ENCODE measurements at places on chromosomes 1 and 21.

DNA sequence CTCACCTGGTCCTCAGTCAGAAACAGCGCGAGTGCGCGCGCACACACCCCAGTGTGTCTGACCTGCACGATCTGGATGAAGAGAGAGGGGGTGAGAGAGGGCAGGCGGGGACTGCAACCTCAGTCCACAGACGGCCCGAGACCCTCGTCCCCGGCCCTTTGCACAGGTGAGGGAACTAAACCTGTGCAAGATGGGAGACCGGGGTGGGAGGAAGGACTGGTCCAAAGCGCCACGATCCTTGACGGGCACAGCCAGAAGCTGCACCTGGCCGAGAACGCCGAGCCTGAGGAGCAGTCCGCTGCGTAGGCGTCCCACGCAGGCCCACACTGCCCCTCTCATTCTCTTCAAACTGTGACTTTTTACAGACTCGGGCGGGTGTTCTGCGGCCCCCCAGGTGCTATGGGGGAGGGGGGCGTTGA lies 519 bp upstream of the IQCC start:
- no peak for DNase-seq

- DNase-seq, result no peak
These were observed 170.4 kb downstream of the VAV3 start for GRCh38 chr1:107794571-107794970.

- no peak for DNase-seq
These were observed 1.3 kb upstream of the ZNF436 start for GRCh38 chr1:23370709-23371584.

GRCh38 chr1:86914998-86915736 lies 732 bp downstream of the HS2ST1 start:
- peak; percentile 69 for DNase-seq

DNA sequence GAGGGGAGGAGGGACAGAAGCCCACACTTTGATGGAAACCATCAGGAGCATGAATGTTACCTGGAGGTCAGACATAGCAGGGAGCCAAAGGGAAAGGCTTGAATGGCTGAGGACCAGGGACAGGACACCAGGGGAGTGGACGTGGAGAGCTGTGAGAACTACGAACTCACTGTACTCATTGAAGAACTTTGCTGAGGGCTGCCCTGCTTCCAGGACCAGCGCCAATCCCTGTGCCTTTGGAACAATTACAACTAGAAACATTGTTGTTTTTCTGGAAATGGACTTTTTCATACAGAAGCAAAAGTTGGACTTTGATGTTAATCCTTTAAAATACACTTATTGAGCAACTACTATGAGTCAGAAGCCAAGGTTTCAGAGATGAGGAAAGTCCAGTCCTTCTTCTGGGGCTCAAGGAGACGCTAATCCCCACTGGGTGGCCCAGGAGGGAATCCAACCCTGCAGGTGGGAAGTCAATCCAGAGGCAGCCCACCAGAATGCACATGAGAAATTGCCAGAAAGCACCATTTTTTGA lies 12.9 kb downstream of the TSPAN2 start:
- DNase-seq, result peak; percentile 64

- DNase-seq, result no peak
These were observed 91.5 kb downstream of the SELENOF start for GRCh38 chr1:86822459-86822858.

DNA sequence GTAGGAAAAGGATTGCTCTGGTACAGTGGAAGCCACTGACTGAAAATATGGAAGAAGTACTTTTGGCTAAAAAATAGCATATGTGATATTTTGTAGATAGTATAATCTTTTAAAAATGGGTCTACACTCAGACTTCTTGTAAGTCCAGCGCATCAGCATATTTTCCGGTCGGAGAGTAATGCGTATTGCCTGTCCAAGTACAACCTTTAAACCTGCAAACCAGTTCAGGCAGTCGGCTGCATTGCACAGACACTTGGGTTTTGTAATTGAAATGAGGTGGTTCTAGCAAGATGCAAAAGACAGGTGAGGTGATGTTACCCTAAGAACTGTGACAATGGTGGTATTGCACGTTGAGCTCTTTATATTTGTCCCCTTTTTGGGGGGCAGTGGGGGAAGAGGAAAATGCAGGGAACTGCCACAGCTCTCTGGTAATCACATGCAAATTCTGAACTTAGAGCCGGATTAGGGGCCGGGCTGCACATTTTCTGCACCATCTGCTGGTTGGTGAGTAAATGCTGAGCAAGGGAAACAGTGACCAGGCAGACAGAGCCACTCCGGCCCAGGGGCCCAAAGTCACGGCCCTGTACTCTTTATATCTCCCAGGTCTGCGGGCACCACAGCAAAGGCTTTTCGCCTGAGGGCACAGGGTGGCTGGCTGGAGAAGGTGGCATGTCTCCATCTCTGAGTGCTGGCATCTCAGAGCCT lies 2.3 kb downstream of the GPR137B start:
- DNase-seq, result no peak

- peak; percentile 74 for DNase-seq
These were observed 11.4 kb upstream of the SLC2A5 start for GRCh38 chr1:9080705-9081291.

- DNase-seq, result no peak
These were observed 56.0 kb upstream of the ADARB1 start for GRCh38 chr21:45018131-45019075.

- peak; percentile 87 for DNase-seq
These were observed 101.7 kb downstream of the NEK7 start for GRCh38 chr1:198258491-198258890.

GRCh38 chr1:41427122-41427913 lies 57.2 kb downstream of the EDN2 start:
- no peak for DNase-seq
